A549 treated with CpdA at 1 μM for 4 hours (cell line): ENCODE measurements at places on chromosomes 5 and 9. TPM values are rescaled to one million over a fixed set of nuclear protein-coding genes. Genes with fewer than 3 reads are reported as not detected.

The CTXN3 gene
- total RNA-seq = not detected in 5 replicates

The PAXX gene
- 49.2 to 83.7 TPM (median 73.5 TPM) in 5 replicates for total RNA-seq

The WDR70 gene
- total RNA-seq = 10.4 to 13.8 TPM (median 12.6 TPM) in 5 replicates

The SLC9A3 gene
- 2.1 to 2.5 TPM (median 2.4 TPM) in 5 replicates for total RNA-seq

The C5orf58 gene
- total RNA-seq = not detected in 5 replicates

The SLC2A6 gene
- 16.2 to 24.6 TPM (median 21.2 TPM) in 5 replicates for total RNA-seq

The CCDC187 gene
- not detected in 5 replicates for total RNA-seq

The NXNL2 gene
- total RNA-seq = 0.54 to 1.2 TPM (median 0.95 TPM) in 5 replicates

The SREK1IP1 gene
- total RNA-seq = 6.8 to 11.0 TPM (median 8.2 TPM) in 5 replicates

The LRRC19 gene
- not detected in 5 replicates for total RNA-seq

The PDE6A gene
- total RNA-seq = 0.08 to 0.26 TPM (median 0.12 TPM) in 5 replicates
